ENCODE measurements at places on chromosomes 2 and 18.

- no peak for DNase-seq
Measured at GRCh38 chr18:40120796-40121391, 1834.1 kb upstream of the PIK3C3 start.

DNA sequence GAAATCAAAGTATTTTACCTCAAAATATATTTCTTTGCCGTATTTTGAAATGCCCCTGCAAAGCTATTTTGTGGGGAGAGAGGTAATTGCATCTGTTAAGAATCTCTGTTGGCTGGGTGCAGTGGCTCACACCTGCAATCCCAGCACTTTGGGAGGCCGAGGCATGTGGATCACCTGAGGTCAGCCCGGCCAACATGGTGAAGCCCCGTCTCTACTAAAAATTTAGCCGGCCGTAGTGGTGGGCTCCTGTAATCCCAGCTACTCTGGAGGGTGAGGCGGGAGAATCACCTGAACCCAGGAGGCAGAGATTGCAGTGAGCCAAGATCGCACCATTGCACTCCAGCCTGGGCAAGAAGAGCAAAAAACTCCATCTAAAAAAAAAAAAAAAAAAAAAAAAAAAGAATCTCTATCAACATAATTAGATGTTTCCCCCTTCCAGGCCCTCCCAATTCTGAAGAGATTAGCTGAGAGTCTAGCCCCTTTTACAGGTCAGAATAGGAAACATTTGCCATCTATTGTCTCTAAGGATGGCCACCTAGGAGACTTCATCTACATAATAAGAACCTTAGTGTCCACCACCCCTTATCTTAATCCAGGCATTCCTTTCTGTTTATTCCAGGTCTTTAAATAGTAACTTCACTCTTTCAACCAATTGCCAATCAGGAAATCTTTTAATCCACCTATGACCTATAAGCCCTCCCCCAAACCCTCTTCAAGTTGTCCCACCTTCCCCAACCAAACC, 3.5 kb upstream of the TRAPPC8 start:
- no peak for DNase-seq

- no peak for DNase-seq
Measured at GRCh38 chr2:109499566-109499965, 114.2 kb downstream of the SEPTIN10 start.

- DNase-seq: no peak
Measured at GRCh38 chr2:161427664-161428587, 11.8 kb downstream of the TBR1 start.

GRCh38 chr2:10772868-10773215, 39.7 kb downstream of the PDIA6 start:
- no peak for DNase-seq

GRCh38 chr2:135985826-135986393, 484 bp upstream of the DARS1 start:
- DNase-seq: no peak
